ENCODE measurements at places on chromosomes 16 and 17. TPM values are rescaled to one million over a fixed set of nuclear protein-coding genes. Genes with fewer than 3 reads are reported as not detected.

SPECC1 gene
- total RNA-seq: 5.3 TPM

HOXB13 gene
- total RNA-seq: not detected

HIGD1B gene
- total RNA-seq: not detected

MARCHF10 gene
- total RNA-seq: not detected

CPNE7 gene
- total RNA-seq: not detected

GPR139 gene
- total RNA-seq: not detected

RHBDL3 gene
- total RNA-seq: not detected

SLC52A1 gene
- 0.37 TPM for total RNA-seq

- H3K36me3 ChIP-seq: no peaks in the 10 kb centered on the region
- no peak overlapping the region for H3K27ac ChIP-seq
- no peak overlapping the region for H3K4me3 ChIP-seq
- no peaks in the 10 kb centered on the region for H3K4me1 ChIP-seq
- DNase-seq: no peak
These were observed 7.3 kb downstream of the WRAP53 start for GRCh38 chr17:7695586-7695985.

GRCh38 chr17:12691173-12691572, 25.5 kb downstream of the MYOCD start:
- no peaks in the 10 kb centered on the region for H3K4me1 ChIP-seq
- no peak for DNase-seq
- H3K36me3 ChIP-seq: no peaks in the 10 kb centered on the region
- no peak overlapping the region for H3K27ac ChIP-seq

GRCh38 chr16:57670196-57670595, 2.1 kb downstream of the ADGRG3 start:
- H3K4me3 ChIP-seq: no peak overlapping the region
- no peaks in the 10 kb centered on the region for H3K27me3 ChIP-seq
- no peak for DNase-seq
- no peaks in the 10 kb centered on the region for H3K36me3 ChIP-seq
- H3K27ac ChIP-seq: no peak overlapping the region

DNA sequence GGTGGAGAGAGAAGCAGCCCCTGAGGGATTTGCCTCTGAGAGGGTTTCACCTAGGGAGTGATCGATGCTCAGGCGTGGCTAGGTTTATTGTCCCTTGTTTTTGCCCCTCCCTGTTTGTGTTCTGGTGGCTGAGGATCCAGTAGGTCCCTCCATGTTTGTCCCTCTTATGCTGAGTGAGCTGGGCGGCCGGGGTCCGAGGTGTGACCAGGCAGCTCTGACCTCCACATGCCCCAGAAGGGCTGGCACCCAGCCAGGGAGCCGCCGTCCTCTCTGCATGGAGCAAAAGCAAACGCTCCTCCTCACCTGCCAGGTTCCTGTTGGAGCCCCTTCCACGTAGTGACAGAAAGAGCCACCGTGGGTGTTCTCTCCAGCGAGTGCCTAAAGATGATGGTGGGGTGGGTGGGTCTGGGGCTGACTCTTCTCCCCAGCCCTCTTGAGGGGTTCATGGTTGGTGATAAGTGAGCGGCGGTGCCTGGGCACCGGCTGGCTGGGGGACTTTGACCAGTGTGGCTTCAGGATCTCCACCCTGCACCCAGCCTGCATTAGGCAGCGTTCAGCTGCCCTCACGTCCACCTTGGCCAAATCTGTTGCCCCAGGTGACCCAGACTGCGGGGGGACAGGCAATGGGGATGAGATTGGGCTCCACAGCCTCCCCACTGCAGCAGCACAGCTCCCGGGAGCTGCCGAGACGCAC, 14.1 kb upstream of the NUDT16L1 start:
- H3K36me3 ChIP-seq: peaks cover 59% of the 10 kb centered on the region
- peaks cover 19% of the 10 kb centered on the region for H3K4me1 ChIP-seq
- no peak overlapping the region for H3K4me3 ChIP-seq
- no peaks in the 10 kb centered on the region for H3K27me3 ChIP-seq
- no peak for DNase-seq

DNA sequence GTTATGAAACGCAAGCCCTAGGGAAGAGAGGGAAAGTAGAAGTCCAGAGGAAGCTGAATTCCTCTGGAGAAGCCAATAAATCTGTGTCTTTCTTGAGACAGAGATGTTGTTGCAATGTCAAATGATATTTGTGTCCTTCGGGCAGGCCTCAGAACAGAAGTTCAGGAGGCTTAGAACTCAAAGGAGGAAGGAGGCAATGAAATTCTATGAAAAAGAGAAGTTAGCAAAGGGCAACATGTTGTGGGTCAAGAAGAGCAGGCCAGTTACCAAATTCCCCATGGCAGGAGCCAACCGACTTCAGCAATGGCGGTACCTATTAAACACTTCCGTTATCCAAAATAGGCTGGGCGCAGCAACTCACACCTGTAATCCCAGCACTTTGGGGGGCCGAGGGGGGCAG, 109.0 kb upstream of the DHX40 start:
- no peaks in the 10 kb centered on the region for H3K4me1 ChIP-seq
- no peak overlapping the region for H3K27ac ChIP-seq
- DNase-seq: no peak
- H3K4me3 ChIP-seq: no peak overlapping the region
- no peaks in the 10 kb centered on the region for H3K36me3 ChIP-seq

GRCh38 chr17:33328129-33328528, 35.0 kb upstream of the ASIC2 start:
- H3K36me3 ChIP-seq: no peaks in the 10 kb centered on the region
- no peak overlapping the region for H3K27ac ChIP-seq
- H3K27me3 ChIP-seq: no peaks in the 10 kb centered on the region

- H3K27me3 ChIP-seq: peaks cover 2% of the 10 kb centered on the region
- no peak for DNase-seq
- no peak overlapping the region for H3K4me3 ChIP-seq
- H3K4me1 ChIP-seq: no peaks in the 10 kb centered on the region
- H3K27ac ChIP-seq: no peak overlapping the region
These were observed 60.6 kb downstream of the C16orf82 start for GRCh38 chr16:27127308-27127707.

GRCh38 chr16:77917971-77918370, 104.4 kb upstream of the CLEC3A start:
- no peak overlapping the region for H3K27ac ChIP-seq
- H3K27me3 ChIP-seq: peaks cover 3% of the 10 kb centered on the region
- no peaks in the 10 kb centered on the region for H3K4me1 ChIP-seq
- H3K4me3 ChIP-seq: no peak overlapping the region
- DNase-seq: no peak
- H3K36me3 ChIP-seq: no peaks in the 10 kb centered on the region

GRCh38 chr17:38663125-38663751, 11.5 kb downstream of the EPOP start:
- no peaks in the 10 kb centered on the region for H3K4me1 ChIP-seq
- no peak for DNase-seq
- H3K27me3 ChIP-seq: no peaks in the 10 kb centered on the region
- H3K27ac ChIP-seq: no peak overlapping the region
- H3K36me3 ChIP-seq: no peaks in the 10 kb centered on the region
- no peak overlapping the region for H3K4me3 ChIP-seq

GRCh38 chr17:4460661-4461060, 26.9 kb downstream of the SPNS3 start:
- H3K4me1 ChIP-seq: no peaks in the 10 kb centered on the region
- no peaks in the 10 kb centered on the region for H3K27me3 ChIP-seq
- H3K36me3 ChIP-seq: no peaks in the 10 kb centered on the region
- no peak overlapping the region for H3K27ac ChIP-seq
